ENCODE measurements at places on chromosomes 11 and 22. TPM values are rescaled to one million over a fixed set of nuclear protein-coding genes. Genes with fewer than 3 reads are reported as not detected.
A peak's percentile ranks its signal among the peaks of the same experiment; 100 is the strongest.

MMP11 gene
- 10.1 TPM for total RNA-seq

SCN2B gene
- not detected for total RNA-seq

ZP1 gene
- total RNA-seq = not detected

SCN4B gene
- total RNA-seq = 0.13 TPM

BBOX1 gene
- not detected for total RNA-seq

TSPAN32 gene
- total RNA-seq = not detected

ASCL2 gene
- not detected for total RNA-seq

SLC37A2 gene
- 1.3 TPM for total RNA-seq

RELT gene
- total RNA-seq = 13.1 TPM

DUSP8 gene
- total RNA-seq = 8.7 TPM

SERPIND1 gene
- 1.8 TPM for total RNA-seq

KLHDC7B gene
- total RNA-seq = not detected

DNA sequence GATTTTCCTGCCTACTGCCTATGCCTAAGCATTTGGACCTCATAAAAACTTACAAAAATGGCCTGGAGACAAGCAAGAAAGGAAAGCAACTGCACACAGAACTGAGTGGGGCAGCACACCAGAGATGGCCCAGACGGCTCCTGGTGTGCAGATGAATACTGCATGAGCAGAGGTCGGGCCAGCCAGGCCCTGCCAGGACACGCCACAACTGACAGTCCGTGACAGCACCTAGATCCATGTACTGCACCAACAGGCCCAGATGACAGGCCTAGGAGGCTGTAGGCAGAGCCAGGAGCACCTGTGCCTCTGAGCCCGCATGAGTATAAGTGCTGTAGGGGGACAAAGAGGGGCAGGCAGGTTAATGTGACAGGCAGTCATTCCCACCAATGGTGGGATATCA is 160.2 kb downstream of the IGLL1 start:
- H3K27me3 ChIP-seq = no peaks in the 10 kb centered on the region
- no peaks in the 10 kb centered on the region for H3K36me3 ChIP-seq
- H3K27ac ChIP-seq = no peak overlapping the region
- H3K4me3 ChIP-seq = no peak overlapping the region

- H3K4me3 ChIP-seq = no peak overlapping the region
- no peak for DNase-seq
- no peaks in the 10 kb centered on the region for H3K36me3 ChIP-seq
- no peaks in the 10 kb centered on the region for H3K4me1 ChIP-seq
- no peak overlapping the region for H3K27ac ChIP-seq
Measured at GRCh38 chr11:29261831-29262230, 755.0 kb downstream of the KCNA4 start.

DNA sequence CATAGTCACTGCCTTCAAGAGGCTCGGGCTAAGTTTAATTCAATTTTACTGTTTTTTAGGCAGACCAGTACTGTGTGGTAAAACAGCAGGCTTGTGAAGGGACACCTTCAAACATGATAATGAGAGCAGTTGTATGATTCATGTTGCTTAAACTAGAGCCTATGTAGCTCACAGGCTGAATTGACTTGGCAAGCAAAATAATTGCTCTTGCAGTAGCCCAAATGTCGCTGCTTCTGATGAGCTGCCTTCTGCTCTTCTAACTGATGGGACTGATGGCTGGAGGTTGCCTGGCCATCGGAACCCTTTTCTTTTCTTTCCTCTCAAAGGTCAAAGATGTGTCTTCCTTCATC is 137.6 kb downstream of the MAML2 start:
- no peaks in the 10 kb centered on the region for H3K27me3 ChIP-seq
- DNase-seq = no peak
- no peak overlapping the region for H3K27ac ChIP-seq
- H3K36me3 ChIP-seq = no peaks in the 10 kb centered on the region

GRCh38 chr22:49853981-49854831 is 562 bp downstream of the ZBED4 start:
- H3K27me3 ChIP-seq = peaks cover 7% of the 10 kb centered on the region
- peak; percentile 51 for DNase-seq
- no peaks in the 10 kb centered on the region for H3K36me3 ChIP-seq

- peaks cover 4% of the 10 kb centered on the region for H3K27me3 ChIP-seq
- no peak overlapping the region for H3K27ac ChIP-seq
- H3K36me3 ChIP-seq = no peaks in the 10 kb centered on the region
- peaks cover 18% of the 10 kb centered on the region for H3K4me1 ChIP-seq
Measured at GRCh38 chr22:24489011-24489410, 6.1 kb upstream of the UPB1 start.

GRCh38 chr22:49097966-49098365 is 729.7 kb downstream of the BRD1 start:
- H3K36me3 ChIP-seq = no peaks in the 10 kb centered on the region
- no peak overlapping the region for H3K4me3 ChIP-seq

DNA sequence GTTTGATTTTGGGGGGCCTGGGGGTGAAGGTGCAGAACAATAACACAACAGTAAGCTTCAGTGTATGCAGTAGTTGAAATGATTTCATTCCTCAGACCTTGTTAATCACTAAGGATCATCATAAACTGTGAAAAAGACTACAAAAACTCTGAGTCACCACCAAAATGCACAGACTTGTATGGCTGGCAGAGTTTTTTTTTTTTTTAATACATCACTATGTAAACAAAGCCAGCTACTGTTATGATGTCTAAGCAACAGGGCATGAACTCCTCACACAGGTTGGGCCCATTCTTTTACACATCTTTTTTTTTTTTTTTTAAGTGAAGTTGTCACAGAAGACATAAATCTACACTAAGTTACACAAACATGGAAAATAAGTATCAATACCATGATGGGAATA is 311.9 kb downstream of the GUCY1A2 start:
- no peak for DNase-seq
- no peaks in the 10 kb centered on the region for H3K4me1 ChIP-seq
- no peak overlapping the region for H3K4me3 ChIP-seq
- H3K36me3 ChIP-seq = no peaks in the 10 kb centered on the region
- no peak overlapping the region for H3K27ac ChIP-seq

DNA sequence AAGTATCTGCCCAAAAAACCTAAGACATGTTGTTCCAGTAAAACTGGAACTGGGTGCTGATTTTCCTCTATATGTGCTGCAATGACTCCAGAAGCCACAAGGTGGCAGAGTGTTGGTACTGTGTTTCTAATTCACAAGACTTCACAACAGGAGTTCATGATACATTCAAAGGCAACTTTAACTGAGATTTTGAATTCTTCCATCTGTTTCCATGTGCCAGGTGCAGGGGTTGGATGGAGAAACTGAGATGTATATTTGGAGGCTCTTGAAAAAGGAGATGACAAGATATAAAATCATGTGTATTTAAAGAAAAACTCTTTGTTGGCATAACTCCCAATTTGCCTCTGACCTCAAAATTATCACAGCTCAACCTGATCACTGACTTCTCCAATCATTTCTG is 1098.6 kb upstream of the CCDC90B start:
- no peaks in the 10 kb centered on the region for H3K27me3 ChIP-seq
- peak; percentile 44 for DNase-seq
- H3K36me3 ChIP-seq = no peaks in the 10 kb centered on the region
- no peak overlapping the region for H3K4me3 ChIP-seq

DNA sequence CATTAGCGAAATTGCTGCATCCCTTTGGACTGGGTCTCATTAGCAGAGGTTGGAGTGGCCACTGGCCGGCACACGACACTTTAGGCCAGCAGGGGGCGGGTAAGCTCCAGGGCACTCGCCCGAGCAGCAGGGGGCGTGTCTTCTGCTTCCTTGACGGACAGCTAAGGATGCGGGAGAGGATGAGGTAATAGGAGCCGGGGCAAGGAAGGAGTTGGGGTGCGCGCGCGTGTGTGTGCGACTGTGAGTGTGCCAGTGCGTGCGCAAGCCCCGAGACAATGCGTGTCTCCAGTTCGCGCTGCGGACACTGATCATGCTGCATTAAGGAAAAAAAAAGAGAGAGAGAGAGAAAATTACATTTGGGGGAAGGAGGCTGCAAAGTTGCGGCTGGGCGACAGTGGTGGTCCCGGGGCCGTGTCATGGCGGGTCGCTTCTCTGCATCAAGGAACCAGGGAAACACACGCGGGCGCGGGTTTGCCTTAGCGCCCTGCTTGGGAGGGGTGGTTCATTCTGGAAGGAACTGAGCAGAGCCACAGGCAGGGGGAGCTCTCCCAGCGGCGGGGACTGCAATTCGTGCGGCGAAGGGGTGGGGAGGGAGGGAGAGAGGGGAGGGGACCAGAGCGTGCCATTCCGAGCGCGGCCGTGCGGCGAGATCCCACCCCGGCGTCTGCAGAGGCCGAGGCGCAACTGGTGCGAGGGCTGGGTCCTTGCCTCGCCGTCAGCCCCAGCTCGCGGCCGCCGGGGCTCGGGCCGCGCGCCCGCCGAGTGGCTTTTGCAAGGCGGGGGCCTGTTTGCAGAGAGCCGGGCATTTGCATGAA is at the start of gene DTX4:
TSS of gene DTX4 (plus strand) at position 625 of the 815 bp plus-strand sequence. CDS start 464 bp downstream, outside the sequence.
- no peaks in the 10 kb centered on the region for H3K36me3 ChIP-seq
- H3K4me1 ChIP-seq = peaks cover 8% of the 10 kb centered on the region
- H3K27ac ChIP-seq = no peak within 1 kb of the TSS
- H3K27me3 ChIP-seq = peaks cover 37% of the 10 kb centered on the region
- peak within 1 kb of the TSS; percentile 35 for H3K4me3 ChIP-seq

GRCh38 chr11:103889679-103890078 is 146.8 kb upstream of the DDI1 start:
- H3K4me1 ChIP-seq = no peaks in the 10 kb centered on the region
- no peak overlapping the region for H3K4me3 ChIP-seq
- no peaks in the 10 kb centered on the region for H3K27me3 ChIP-seq
- no peak for DNase-seq

- H3K27me3 ChIP-seq = peaks cover 2% of the 10 kb centered on the region
- no peak overlapping the region for H3K4me3 ChIP-seq
- no peaks in the 10 kb centered on the region for H3K36me3 ChIP-seq
- no peak overlapping the region for H3K27ac ChIP-seq
- no peaks in the 10 kb centered on the region for H3K4me1 ChIP-seq
Measured at GRCh38 chr22:38940811-38941384, 16.5 kb upstream of the APOBEC3A start.

DNA sequence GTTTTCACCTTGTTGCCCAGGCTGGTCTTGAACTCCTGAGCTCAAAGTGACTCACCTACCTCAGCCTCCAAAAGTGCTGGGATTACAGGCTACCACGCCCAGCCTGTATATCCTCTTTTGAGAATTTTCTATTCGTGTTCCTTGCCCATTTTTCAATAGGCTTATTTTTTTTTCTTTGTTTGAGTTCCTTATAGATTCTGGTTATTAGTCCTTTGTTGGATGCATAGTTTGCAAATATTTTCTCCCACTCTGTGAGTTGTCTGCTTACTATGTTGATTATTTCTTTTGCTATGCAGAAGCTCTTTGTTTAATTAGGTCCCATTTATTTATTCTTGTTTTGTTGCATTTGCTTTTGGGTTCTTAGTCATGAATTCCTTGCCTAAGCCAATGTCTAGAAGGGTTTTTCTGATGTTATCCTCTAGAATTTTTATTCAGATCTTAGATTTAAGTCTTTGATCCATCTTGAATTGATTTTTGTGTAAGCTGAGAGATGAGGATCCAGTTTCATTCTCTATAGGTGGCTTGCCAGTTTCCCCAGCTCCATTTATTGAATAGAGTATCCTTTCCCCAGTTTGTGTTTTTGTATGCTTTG is 17.7 kb upstream of the ZBED5 start:
- no peaks in the 10 kb centered on the region for H3K27me3 ChIP-seq
- no peak for DNase-seq
- no peak overlapping the region for H3K27ac ChIP-seq
- H3K4me3 ChIP-seq = no peak overlapping the region
- no peaks in the 10 kb centered on the region for H3K4me1 ChIP-seq

DNA sequence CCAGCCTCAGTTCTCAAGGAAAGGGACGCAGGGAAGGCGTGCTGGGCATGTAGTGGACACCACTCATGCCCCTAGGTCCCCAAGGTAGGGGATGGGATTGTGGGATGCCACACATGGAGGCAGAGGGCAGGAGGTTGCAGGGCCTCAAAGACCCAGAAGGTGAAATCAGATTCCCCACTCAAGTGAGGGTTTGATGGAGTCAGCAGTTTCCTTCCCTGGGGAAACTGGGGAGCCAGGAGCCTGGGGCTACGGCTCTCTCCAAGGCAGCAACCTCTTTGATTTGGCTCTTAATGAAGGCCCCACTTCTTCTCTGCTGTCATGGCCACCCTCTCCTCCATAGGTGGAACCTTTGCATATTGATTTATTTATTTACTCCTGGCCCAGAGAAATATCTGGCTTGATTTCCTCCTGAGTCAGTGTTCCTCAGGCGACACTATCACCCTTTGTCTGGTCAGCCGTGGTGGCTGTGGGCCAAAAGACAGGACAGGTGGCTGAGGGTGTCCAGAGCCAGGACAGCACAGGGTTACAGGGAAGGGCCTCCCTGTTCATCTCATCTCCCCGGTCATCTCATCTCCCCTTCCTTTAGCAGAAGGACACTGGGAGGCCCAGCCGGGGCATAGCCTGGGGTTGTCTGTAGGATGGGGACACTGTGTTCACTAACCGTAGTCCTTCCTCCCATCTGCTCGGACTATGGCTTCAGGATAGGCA is 9.6 kb downstream of the GNAZ start:
- H3K4me3 ChIP-seq = no peak overlapping the region
- no peak overlapping the region for H3K27ac ChIP-seq
- H3K27me3 ChIP-seq = no peaks in the 10 kb centered on the region
- no peaks in the 10 kb centered on the region for H3K36me3 ChIP-seq
- no peak for DNase-seq
- no peaks in the 10 kb centered on the region for H3K4me1 ChIP-seq

GRCh38 chr11:35970445-35970844 is 26.6 kb downstream of the LDLRAD3 start:
- no peak overlapping the region for H3K4me3 ChIP-seq
- no peaks in the 10 kb centered on the region for H3K4me1 ChIP-seq
- no peak overlapping the region for H3K27ac ChIP-seq
- no peaks in the 10 kb centered on the region for H3K27me3 ChIP-seq
- no peaks in the 10 kb centered on the region for H3K36me3 ChIP-seq

- peak overlapping the region; percentile 15 for H3K4me3 ChIP-seq
- no peaks in the 10 kb centered on the region for H3K36me3 ChIP-seq
- H3K27ac ChIP-seq = no peak overlapping the region
- no peak for DNase-seq
- peaks cover 36% of the 10 kb centered on the region for H3K27me3 ChIP-seq
Measured at GRCh38 chr11:101127699-101128570, 1.7 kb downstream of the PGR start.

DNA sequence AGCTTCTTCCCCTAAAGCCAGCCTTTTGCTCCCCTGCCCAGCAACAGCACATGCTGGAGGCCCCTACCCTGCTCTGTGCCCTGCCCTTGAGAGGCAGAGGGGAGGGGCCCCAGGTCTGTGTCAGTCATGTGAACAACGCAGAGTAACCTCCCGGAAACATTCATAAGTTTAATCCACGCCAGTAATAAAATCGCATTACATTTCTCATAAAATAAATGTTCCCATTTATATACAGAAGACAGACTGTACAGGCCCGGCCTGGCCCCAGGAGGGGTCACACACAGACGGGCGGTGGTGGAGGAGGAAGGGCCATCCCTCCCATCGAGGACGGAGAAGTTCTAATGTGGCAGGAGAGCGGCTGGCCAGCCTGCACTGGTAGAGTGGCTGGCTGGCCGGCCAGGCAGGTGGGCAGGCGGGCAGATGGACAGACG is 39.5 kb downstream of the LMO1 start:
- DNase-seq = no peak
- H3K4me3 ChIP-seq = no peak overlapping the region
- no peaks in the 10 kb centered on the region for H3K27me3 ChIP-seq
- H3K27ac ChIP-seq = no peak overlapping the region

GRCh38 chr11:11960687-11961086 is 47.7 kb downstream of the DKK3 start:
- H3K27ac ChIP-seq = no peak overlapping the region
- no peaks in the 10 kb centered on the region for H3K27me3 ChIP-seq
- H3K4me3 ChIP-seq = no peak overlapping the region
- peaks cover 11% of the 10 kb centered on the region for H3K4me1 ChIP-seq
